MCF 10A (cell line): ENCODE measurements at places on chromosomes 11 and 22. TPM values are rescaled to one million over a fixed set of nuclear protein-coding genes. Genes with fewer than 3 reads are reported as not detected.

Gene MACROD1
- 15.1 and 15.7 TPM in 2 replicates for total RNA-seq

DNA sequence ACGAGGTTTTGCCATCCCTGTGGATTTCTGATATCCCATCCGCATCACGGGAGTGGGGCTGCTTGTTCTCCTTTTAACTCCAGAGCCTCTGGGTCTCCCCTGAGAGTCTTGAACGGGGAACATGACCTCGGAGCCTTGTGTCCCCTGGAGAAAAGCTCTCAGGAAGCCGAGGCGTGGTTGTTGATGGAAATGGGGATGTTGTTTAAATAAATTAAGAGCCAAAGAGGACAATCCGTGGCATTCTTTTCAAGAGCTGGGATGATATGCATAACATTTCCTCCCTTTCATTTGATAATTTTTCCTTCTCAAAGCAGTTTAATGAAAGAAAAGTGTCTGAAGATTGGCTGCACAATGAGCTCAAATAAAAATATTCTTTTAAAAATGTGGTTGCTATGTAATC, 14.2 kb downstream of the TSPAN18 start:
- H3K36me3 ChIP-seq = peaks cover 4% of the 10 kb centered on the region
- H3K27ac ChIP-seq = no peak overlapping the region
- no peaks in the 10 kb centered on the region for H3K4me1 ChIP-seq
- no peak overlapping the region for H3K4me3 ChIP-seq
- DNase-seq = no peak
- H3K27me3 ChIP-seq = peaks cover 58% of the 10 kb centered on the region

- H3K4me1 ChIP-seq = peaks cover 16% of the 10 kb centered on the region
- H3K27ac ChIP-seq = no peak overlapping the region
- H3K36me3 ChIP-seq = no peaks in the 10 kb centered on the region
- no peak overlapping the region for H3K4me3 ChIP-seq
- no peaks in the 10 kb centered on the region for H3K27me3 ChIP-seq
- no peak for DNase-seq
Measured at GRCh38 chr11:80595011-80595410, 1154.2 kb upstream of the TENM4 start.

DNA sequence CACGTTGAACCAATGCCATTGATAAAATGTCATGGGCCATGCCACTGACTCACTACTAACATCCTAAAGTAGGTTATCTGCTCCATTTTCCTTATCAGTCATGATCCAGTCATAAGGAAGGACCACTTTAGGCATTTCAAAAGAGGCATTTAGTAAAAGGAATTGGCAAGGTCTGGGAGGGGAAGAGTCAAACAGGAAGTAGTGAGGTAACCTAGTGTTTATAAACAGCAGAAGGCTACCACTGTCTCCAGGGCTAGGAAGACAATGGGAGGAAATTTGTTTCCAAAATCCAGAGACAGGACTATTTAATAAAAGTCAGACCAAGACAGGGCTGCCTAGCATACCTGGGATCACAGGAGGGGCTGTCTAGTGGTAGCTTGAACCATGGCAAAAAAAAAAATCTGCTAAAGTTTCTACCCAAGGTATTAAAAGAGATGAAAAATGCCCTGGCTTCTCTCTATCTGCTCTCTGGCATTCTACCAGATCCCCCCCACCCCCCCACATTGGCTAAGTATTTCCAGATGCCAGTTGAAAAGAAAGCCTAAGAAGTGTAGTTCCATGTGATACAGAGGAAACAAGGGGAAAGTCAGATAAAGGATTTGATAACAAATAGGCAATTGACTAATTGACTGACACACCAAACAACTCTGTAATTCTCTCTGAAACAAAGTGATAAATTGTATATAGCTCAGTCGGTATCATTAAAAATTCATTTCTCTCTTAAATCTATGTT, 50.4 kb upstream of the C11orf87 start:
- H3K36me3 ChIP-seq = no peaks in the 10 kb centered on the region
- H3K4me3 ChIP-seq = no peak overlapping the region

DNA sequence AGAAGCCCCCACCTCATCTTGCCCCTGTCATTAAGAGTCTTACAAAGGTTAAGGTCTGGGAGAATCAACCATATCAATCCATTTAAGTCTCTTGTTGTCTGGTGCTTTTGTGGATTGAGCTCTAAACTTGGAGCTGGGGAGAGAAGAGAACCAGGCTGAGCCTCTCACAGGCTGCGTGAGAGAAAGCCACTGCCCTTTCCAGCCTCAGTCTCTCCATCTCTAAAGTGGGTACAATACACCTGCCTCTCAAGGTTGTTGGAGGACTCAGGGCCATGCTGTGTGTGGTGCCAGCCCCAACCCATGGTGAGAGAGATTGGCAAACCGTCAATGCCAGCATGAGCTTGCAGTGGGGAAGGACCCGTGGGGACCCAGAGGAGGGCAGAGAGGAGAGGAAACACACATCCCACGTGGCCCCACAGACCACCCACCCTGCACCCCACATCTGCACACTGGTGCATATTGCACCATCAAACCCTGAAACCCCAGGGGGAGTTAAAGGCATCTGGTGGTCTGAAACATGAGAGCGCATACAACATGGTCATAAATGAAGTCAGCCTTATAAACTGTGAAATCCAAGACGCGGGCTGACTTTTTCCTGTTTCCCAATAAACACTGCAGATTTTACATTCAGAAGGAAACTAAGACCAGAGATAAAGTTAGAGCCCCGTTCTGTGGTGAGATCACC, 27.5 kb upstream of the FBLN1 start:
- no peak overlapping the region for H3K27ac ChIP-seq
- H3K4me1 ChIP-seq = peaks cover 30% of the 10 kb centered on the region
- H3K36me3 ChIP-seq = no peaks in the 10 kb centered on the region
- H3K27me3 ChIP-seq = no peaks in the 10 kb centered on the region
- H3K4me3 ChIP-seq = no peak overlapping the region
- no peak for DNase-seq

DNA sequence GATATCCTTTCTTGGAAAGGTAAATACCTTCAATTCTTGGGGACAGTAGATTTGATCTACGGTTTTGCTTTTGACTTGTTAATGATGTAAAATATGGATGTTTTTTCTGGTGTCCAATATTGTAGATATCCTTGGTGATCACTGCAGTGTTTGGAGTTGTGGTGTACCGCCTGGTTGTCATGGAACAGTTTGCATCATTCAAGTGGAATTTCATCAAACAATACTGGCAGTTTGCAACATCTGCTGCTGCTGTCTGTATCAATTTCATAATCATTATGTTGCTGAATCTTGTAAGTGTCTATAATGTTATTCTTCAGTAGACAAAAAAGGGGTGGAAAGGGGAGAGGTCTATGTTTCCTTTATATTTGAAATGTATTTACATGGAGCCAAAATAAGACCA, 27.4 kb upstream of the MUC15 start:
- H3K36me3 ChIP-seq = no peaks in the 10 kb centered on the region
- H3K27me3 ChIP-seq = no peaks in the 10 kb centered on the region
- H3K27ac ChIP-seq = peak overlapping the region; percentile 10
- DNase-seq = peak; percentile 35

GRCh38 chr11:95780544-95780943, 9.0 kb downstream of the FAM76B start:
- no peaks in the 10 kb centered on the region for H3K27me3 ChIP-seq
- H3K4me1 ChIP-seq = no peaks in the 10 kb centered on the region
- H3K27ac ChIP-seq = no peak overlapping the region
- no peak for DNase-seq
